Fibroblast of skin of right quadriceps (primary cell): ENCODE measurements at places on chromosomes 3 and 15.

GRCh38 chr15:83850015-83850414 lies 196.1 kb downstream of the ADAMTSL3 start:
- no peak for DNase-seq

DNA sequence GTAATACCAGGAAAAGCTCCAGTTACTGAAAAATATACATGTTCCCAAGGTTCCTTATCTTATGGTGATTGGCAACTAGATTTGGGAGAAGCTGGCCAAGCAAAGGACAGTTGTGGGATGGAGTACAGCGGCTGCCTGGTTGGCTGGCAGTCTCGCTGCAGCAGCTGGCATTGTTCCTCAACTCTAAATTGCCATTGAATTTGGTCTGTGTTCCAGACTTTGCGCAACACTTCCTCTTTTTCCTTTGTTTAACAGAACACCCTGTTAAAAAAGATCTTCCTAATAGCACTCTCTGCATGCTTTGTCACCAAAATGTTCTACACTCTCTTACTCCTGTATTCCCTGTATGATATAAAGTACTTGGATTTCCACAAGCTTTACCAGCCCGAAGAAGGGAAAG lies 420.6 kb upstream of the RBMS3 start:
- DNase-seq = no peak

- no peak for DNase-seq
These were observed 96.9 kb downstream of the ZPLD1 start for GRCh38 chr3:102531686-102532085.

- DNase-seq = peak; percentile 65
These were observed 109.5 kb upstream of the PTPRG start for GRCh38 chr3:61451841-61452240.

DNA sequence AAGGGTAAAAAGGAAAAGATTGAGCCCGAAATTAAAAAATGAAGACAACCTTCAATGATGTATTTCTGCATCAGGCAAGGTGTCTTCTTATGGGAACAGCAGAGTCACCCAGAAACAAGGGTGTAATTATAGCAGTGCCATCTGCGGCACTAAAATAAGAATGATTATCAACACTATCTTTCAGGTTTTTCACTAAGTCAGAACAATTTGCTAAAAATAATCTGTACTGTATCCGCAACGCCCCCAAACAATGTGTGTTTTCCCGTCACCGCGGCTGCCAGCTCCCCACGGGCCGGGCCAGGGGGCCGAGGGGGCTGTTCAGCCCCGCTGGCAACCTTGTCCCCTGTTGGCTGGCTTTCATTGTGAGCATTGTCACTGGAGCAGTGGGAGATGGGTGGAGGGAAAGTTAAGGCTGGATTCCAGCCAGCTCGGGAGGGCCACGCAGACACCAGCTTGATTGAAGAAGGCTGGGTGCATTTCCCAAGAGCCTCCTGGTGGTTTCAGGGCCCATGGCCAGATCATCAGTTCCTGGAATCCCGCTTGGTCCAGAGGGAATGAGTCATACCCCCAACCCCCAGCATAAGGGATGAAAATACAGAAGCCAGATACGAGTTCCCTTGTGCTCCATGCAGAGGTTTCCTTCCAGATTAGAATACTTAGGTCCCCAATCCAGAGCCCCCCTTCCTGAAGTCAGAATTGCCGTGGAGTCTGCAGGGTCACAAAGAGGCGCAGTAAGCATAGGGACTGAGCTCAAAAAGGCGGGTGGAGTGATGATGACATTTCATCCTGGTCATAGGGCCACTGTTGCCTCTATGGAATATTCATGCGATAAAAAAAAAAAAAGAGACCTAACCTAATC lies 90.2 kb upstream of the KLF13 start:
- DNase-seq = peak; percentile 97

DNA sequence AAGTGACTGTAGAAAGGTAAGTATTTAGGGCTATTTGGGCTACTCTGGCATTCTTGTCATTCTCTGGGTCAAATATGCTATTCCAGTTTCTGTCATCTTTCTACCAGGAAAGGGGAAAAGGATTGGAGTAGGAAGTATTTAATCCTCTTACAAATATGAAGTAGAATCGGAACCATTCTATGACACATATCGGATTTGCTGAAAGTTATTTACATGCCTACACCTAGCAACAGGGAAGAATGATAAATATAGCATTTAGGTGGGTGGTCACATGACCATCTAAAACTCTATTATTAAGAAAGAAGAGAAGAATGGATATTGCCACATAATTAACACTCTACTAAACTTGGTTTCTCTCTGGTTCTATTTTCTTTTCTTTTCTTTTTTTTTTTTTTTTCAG lies 1353.1 kb downstream of the ZPLD1 start:
- no peak for DNase-seq

- DNase-seq = peak; percentile 12
These were observed 148.8 kb upstream of the TRIM42 start for GRCh38 chr3:140529096-140529495.

GRCh38 chr3:70824773-70825172 lies 512.3 kb upstream of the MDFIC2 start:
- peak; percentile 94 for DNase-seq

DNA sequence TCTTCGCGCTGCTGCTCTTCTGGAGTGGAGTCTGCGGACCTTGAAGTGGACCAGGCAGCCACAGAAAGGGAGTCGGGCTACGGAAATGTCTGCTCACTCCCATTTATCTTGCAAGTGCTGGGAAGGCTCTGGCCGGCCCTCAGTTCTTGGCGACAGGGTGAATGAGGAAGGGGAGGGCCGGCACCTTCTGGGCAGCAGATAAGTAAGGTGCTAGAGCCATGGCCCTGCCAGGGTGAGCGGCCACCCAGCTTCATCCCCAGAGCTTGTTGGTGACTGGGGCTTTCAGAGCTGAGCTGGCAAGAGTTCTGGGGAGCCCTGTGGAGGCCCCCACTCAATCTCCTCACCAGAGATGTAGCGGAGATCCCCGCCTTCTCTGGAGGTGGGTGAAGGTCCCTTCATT lies 103.5 kb downstream of the ASB7 start:
- no peak for DNase-seq

DNA sequence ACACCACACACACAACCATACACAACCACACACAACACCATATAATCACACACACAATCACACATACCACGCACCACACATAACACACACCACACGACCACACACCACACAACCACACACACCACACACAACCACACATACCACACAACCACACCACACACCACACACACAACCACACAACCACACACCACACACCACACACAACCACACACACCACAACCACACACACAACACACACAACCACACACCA lies 24.2 kb downstream of the CPN2 start:
- DNase-seq = no peak

DNA sequence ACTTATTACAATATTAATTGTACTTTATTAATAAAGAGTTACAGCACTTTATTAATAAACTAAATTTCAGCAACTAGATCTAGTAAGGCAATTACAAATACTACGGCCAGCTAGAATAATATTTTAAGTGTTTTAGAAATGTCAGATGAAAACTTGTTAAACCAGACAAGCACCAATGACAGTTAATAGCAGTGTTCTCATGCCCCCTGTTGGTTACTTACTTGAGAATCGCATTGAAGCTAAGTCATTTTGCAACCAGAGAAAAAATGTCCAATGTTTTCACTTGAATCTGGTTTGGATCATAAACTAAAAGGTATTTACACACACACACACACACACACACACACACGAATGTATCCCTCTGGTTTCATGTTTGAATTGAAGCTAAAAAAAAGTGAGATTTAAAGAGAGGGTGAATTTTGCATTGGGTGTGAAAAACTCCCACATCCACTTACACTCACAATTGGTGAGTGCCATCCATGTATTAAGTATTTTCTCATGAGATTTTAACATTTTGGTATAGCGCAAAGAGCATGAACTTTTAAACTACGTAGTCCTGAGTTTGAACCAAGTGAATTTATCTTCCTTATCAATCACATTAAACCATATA lies 347.7 kb downstream of the ZBBX start:
- DNase-seq = peak; percentile 69

DNA sequence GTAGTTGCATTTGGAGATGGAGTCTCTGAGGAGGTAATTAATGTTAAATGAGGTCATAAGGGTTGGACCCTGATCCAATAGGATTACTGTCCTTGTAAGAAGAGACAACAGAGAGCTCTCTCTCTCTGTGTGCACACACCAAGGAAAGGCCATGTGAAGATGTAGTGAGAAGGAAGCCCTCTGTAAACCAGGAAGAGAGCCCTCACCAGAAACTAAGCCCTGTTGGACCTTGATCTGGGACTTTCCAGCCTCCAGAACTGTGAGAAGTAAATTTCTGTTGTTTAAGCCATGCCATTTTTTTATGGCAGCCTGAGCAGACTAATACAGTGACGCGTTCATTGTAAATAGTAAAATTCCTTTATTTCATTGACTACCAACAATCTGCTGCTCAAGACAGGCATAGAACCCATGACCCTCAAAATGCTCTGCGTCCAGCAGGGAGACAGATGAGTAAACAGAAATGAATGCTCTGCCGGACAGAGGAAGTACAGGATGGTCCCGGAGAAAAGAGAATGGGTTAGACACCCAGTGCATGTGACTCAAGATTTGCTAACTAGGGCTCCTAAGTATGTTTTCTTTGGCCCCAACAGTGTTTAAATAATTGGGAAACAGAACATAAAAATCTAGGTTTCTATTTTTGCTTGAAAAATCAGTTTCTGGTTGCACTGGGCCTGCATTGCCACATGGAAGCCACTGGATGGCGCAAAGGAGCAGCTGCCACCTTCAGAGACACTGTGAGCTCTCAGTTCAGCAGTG lies 37.9 kb upstream of the TNFAIP8L3 start:
- peak; percentile 81 for DNase-seq

DNA sequence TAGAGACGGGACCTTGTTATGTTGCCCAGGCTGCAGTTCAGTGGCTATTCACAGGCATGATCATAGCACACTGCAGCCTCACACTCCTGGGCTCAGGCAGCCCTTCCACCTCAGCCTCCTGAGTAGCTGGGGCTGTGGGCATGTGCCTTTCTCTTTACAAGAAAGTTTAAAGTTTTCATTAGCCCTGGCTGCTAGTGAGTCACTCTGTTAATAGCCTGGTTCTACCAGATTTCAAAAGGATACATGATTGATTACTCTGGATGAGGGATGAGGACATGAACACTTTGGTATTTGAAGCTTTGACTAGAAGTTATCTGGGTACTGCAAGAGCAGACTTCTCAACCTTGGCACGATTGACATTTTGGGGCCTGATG lies 95.1 kb downstream of the DHX36 start:
- no peak for DNase-seq

DNA sequence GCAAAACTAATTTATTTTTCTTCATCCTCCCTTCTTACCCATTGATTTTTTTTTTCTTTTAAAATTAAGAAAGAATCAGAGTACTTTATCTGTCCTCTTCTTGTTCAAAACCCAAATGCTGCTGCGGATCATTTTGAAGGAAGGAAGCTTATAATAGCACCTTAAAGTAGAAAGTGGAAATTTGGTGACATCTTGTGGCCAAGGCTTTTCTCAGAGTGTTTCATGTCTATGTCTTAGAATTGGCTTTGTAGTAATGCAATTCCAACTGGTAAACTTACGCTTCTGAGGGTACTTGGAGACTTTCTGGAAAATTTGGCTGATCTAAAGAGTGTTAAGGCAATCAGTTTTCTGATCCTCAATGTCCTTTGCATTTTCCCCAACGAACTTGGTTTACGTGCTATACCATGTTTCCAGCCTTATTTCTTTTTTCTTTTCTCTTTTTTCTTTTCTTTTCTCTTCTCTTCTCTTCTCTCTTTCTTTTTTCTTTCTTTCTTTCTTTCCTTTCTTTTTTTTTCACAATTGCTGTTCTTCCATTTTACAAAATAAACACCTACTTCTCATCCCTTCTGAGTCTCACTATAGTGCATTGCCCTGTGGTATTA lies 30.7 kb downstream of the C3orf38 start:
- DNase-seq = peak; percentile 46

GRCh38 chr3:196175722-196176121 lies 35.5 kb downstream of the ZDHHC19 start:
- no peak for DNase-seq

GRCh38 chr3:56197259-56197965 lies 270.9 kb downstream of the ERC2 start:
- peak; percentile 17 for DNase-seq

DNA sequence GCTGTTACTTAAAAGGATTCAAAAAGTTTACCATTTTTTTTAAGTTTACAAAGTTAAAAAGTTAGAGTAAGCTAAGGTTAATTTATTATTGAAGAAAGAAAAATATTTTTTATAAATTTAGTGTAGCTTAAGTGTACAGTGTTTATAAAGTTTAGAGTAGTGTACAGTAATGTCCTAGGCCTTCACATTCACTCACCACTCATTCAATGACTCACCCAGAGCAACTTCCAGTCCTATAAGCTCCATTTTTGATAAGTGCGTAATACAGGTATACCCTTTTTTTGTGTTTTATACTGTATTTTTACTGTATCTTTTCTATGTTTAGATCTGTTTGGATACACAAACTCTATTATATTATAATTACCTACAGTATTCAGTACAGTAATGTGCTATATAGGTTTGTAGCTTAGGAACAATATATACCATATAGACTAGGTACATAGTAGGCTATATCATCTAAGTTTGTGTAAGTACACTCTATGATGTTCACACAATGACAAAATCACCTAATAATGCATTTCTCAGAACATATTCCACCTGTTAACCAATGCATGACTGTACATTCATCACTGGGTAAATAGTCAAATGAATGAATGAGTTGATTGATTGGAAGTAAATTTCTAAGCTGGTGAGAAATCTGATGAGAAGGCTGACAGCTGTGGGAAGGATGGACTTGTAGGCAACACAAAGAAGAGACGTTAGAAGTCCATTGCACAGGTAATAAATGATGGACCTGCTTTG lies 95.2 kb upstream of the CDIN1 start:
- DNase-seq = peak; percentile 42

- DNase-seq = no peak
These were observed 114.6 kb downstream of the LRIG1 start for GRCh38 chr3:66386011-66386924.

- no peak for DNase-seq
These were observed 1.4 kb upstream of the COL8A1 start for GRCh38 chr3:99637016-99637367.

- no peak for DNase-seq
These were observed 58.4 kb downstream of the ILDR1 start for GRCh38 chr3:121963608-121964007.

GRCh38 chr3:10772271-10773161 lies 43.5 kb upstream of the SLC6A11 start:
- no peak for DNase-seq

DNA sequence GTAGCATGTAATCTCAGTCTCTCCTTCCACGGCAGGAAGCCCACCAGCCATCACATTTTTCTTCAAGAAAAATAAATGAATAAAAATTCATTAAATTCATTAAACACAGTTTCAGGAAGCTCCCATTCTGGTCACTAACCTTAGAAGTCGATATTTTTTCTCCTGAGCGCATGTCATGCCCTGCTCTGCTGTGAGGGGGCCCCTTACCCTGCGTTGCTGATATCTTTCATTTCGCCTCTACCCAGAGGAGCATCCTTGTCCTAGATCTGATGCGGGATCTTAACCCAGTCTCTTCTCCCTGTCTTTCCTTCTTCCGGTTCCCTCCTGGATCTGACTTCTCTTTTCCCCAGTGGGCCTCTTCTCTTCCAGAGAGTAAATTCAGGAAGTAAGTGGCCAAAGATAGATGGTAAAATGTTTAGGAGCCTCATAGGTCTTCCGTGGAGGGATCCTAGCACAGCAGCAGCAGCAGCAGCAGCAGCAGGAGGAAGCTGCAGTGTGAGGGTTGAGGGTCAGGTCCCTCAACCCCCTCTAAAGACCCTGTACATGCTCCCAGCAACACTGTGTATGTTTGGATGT lies 1.4 kb upstream of the ILDR1 start:
- DNase-seq = no peak
